G401 (cell line): ENCODE measurements at places on chromosomes 1 and 21. TPM values are rescaled to one million over a fixed set of nuclear protein-coding genes. Genes with fewer than 3 reads are reported as not detected.

DNA sequence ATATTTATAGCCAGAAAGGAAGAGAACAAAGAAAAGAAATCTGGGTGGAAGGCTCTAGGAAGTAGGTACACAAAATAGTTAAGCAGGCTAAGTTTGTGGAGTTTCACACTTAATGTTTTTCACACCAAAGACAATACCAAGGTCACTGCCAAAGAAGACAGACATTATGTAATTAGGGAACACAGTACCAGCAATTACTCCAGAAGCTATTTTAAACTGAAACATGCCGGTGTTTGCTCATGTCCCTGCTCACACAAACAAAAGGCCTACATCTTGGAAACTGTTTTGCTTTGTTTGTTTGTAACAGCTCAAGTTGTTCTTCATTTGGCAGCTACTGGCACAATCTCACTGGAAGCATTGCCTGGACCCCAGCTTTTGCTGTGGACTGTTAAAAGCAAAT lies 88.5 kb upstream of the DAB1 start:
- no peak for DNase-seq

DNA sequence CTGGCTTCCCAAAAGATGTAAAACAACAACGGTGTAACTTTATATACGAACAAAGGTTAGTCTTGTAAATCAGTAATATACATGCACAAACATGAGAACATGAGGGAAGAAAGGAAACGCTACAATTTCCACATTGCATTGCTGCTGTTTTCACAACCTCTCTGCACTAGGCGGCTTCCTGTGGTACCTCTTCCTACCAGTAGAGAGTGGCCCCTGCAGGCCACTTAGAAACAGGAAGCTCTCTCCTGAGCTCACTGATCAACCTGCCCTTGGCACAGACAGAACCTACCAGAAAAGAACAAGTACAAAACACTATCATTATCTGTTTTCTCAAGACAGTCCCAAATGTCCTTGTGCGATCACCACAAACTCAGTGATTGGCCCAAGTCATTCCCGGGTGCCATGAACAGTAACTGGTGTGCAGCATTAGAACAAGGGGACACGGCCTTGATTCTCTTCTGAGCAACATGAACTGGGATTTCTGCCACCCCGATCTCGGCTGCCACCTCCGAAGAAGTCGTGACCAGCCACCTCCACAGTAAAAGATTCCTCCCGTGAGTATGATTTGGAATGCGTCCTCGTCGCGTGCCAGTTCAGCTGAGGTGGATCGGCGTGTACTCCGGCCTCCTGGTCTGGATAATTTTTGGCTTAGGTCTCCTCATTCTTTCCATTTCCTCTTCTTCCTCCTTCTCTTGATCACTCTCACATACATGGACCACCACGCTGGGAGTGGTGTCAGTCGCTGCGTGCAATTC lies 5.7 kb upstream of the KCNE1 start:
- DNase-seq = no peak

DNA sequence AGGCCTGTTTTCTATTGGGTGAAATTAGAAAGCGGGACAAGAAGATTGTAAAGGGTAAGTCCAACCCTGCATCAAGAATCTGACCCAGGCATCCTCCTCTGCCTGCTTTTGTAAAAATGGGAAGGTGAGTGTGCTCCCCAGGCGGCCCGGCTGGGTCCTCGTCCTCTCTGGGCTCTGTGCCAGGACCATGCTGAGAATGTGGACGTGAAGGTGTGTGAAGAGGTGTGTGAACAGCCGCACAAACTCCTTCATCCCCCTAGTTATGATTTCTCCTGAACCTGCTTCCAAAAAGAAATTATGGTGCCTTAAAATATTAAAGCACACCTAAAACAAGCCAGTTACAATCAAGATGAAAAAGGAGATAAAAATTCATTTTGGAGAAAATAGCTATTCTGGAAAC lies 185.7 kb downstream of the IGSF21 start:
- peak; percentile 18 for DNase-seq

GRCh38 chr1:227955808-227956207 lies 8.1 kb upstream of the WNT9A start:
- DNase-seq = no peak

- DNase-seq = no peak
These were observed 113.5 kb upstream of the COL6A1 start for GRCh38 chr21:45868086-45868485.

DNA sequence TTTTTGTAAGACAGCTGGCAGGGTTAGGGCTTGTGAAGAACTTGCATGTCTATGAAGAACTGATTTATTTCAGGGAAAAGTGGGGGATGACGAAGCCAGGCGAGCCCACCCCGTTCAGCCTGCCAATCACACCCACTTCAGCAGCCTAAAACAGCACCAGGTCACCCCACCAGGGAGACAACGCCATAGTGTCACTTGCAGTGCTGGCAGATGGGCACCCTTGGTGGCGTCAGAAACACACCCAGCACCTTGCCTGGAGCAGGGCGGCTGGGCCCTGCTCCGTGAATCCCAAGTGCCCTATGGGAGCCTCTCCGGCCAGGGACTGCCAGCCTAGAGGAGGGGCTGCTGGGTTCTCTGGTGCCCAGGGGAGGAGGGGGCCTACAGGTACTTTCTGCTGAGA lies 5.0 kb upstream of the NADK start:
- DNase-seq = no peak

DNA sequence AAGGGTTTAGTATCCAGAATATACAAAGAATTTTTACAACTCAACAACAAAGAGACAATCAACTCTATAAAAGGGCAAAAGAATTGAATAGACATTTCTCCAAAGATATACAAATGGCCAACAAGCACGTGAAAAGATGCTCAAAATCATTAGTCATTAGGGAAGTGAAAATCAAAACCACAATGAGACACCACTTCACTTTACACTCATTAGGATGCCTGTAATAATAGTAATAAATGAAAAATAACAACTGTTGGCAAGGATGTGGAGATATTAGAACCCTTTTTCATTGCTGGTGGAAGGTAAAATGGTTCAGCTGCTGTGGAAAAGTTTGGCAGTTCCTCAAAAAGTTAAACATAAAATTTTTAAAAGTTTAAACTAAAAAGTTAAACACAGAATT lies 7.0 kb upstream of the ABCD3 start:
- no peak for DNase-seq

- DNase-seq = peak; percentile 94
These were observed 68.9 kb downstream of the NMNAT2 start for GRCh38 chr1:183349201-183349711.

- no peak for DNase-seq
These were observed 49.7 kb downstream of the FHAD1 start for GRCh38 chr1:15296585-15297321.

- DNase-seq = no peak
These were observed 74.1 kb upstream of the AKT3 start for GRCh38 chr1:243924188-243924587.

DNA sequence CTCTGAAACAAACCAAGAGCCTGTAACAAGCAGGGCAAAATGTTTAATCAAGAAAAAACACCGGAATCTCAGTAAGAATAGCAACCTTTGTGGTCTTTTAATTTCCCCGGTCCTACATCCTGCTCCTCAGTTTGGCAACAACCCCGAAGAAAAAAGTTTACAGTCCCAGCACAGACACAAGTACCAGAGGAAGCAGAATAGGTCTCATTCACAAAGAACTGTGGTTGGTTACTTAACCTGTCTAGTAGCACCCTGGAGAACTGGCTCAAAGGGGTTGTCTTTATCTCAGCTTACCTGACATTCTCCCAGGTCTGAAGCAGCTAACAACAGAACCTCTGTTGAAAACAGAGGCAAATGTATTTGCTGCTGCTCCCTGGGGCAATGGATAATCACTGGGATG lies 399.3 kb downstream of the AJAP1 start:
- DNase-seq = no peak

DNA sequence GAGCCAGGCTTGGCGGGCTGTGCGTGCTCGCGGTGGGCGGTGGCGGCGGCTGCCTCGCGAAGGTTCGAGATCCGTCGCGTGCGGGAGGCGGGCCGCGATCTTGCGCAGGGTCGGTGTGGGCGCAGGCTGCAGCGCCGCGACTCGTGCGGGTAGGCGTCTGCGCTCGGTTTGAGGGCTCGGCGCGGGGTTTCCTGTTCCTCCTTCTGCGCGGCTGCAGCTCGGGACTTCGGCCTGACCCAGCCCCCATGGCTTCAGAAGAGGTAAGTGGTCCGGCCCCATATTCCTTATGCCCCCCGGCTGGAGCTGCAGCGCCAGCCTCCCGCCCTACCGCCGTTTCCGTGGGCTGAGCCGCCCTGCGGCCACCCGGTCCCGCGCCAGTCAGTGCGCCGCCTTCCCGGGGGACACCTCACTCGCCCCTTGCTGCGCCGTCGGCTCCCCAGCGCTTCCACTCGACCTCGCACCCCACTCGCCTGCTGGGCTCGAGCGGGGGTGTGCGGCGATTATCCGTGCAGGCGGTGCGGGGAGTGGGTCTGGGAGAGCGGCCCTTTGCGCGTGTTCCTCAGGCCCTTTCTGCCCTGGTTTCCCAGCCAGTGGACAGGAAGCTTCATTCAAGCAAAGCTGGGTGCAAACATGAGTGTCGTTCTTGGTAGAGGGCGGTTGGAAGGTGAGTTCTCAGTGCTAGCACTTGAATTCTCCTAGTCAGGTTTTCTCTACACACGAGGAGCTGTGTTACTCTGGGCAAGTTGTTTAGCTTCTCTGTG lies at the start of gene CACYBP:
Gene CACYBP (plus strand): TSS at position 12 of the 761 bp plus-strand sequence. CDS start 234 bp downstream, at position 246.
- DNase-seq = peak; percentile 63

GRCh38 chr1:169312084-169312954 lies 55.3 kb downstream of the NME7 start:
- DNase-seq = no peak

FCRLB gene
- 1.5 and 2.7 TPM in 2 replicates for total RNA-seq

FCRL6 gene
- total RNA-seq = not detected in 2 replicates

SAMSN1 gene
- not detected in 2 replicates for total RNA-seq

CD1C gene
- not detected in 2 replicates for total RNA-seq

KRTAP6-3 gene
- total RNA-seq = not detected in 2 replicates

A3GALT2 gene
- total RNA-seq = not detected in 2 replicates
